ENCODE measurements at places on chromosomes 6 and 20.

- DNase-seq, result no peak
These were observed 34.8 kb downstream of the HFE start for GRCh38 chr6:26122005-26122388.

DNA sequence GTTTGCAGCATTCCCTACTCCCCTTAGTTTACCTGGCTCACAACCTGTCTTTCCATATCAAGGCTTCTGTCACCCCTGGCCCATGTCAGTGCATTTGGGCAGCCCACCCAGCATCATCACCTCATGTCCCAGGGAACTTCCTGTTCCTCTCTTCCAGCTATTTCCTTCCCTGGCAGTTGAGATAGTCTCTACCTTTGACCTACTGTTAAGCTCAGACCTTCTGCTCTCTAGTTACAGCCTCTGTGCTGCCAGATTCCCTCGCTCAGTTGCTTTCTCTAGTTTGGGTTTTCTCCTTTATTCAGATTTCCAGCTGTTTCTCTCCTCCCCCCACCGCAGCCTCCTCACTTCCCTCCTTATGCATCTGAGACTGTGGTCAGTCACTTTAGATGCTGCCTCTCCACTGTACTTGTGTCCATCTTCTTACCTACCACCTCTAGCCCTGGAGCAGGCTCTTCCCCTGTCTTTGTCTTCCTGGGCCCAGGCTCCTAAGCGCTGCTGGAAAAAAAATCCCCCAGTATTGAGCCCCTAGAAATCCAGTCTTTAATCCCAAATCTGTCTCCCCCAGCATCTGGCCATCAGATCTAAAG, 16.3 kb downstream of the PTPN1 start:
- no peak for DNase-seq

- DNase-seq, result no peak
These were observed 12.7 kb downstream of the TRIM27 start for GRCh38 chr6:28910901-28911690.

- DNase-seq, result no peak
These were observed 38.0 kb downstream of the CDYL start for GRCh38 chr6:4814212-4814611.

GRCh38 chr6:40398810-40399477, 188.2 kb downstream of the LRFN2 start:
- no peak for DNase-seq

- DNase-seq, result no peak
These were observed 643.4 kb downstream of the QKI start for GRCh38 chr6:164057876-164058275.

Measured in activated T-helper 1 cell treated with anti-CD3 and anti-CD28 coated beads, Interleukin-2, amount 50 U/mL, for 16 hours (primary cell).